Activated naive CD4-positive, alpha-beta T cell treated with anti-CD3 and anti-CD28 coated beads, Interleukin-2, amount 10 ng/mL, durations not matched to agents 7 days and 5 days (primary cell): ENCODE measurements at places on chromosomes 6 and 20.

GRCh38 chr20:56433221-56433879 lies 21.3 kb downstream of the CASS4 start:
- no peak for DNase-seq
- H3K36me3 ChIP-seq: peaks cover 27% of the 10 kb centered on the region
- H3K4me1 ChIP-seq: peaks cover 42% of the 10 kb centered on the region
- no peak overlapping the region for H3K27ac ChIP-seq
- H3K4me3 ChIP-seq: no peak overlapping the region
- no peaks in the 10 kb centered on the region for H3K27me3 ChIP-seq

- no peak overlapping the region for H3K4me3 ChIP-seq
- H3K4me1 ChIP-seq: peaks cover 6% of the 10 kb centered on the region
- DNase-seq: no peak
- no peak overlapping the region for H3K27ac ChIP-seq
Measured at GRCh38 chr6:21856456-21856825, 262.9 kb downstream of the SOX4 start.

DNA sequence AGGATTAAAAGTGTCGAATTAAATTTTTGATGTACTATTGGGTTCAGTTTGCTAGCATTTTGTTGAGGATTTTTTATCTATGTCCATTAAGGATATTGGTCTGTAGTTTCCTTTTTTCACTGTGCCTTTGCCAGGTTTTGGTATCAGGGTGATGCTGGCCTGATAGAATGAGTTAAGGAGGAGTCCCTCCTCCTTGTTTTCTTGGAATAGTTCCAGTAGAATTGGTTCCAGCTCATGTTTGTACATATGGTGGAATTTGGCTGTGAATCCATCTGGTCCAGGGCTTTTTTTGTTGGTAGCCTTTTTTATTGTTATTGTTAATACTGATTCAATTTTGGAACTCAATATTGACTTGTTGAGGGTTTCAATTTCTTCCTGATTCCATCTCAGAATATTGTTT lies 141.8 kb downstream of the SIM1 start:
- DNase-seq: no peak
- H3K27me3 ChIP-seq: no peaks in the 10 kb centered on the region
- no peaks in the 10 kb centered on the region for H3K36me3 ChIP-seq
- H3K27ac ChIP-seq: no peak overlapping the region
- no peaks in the 10 kb centered on the region for H3K4me1 ChIP-seq

DNA sequence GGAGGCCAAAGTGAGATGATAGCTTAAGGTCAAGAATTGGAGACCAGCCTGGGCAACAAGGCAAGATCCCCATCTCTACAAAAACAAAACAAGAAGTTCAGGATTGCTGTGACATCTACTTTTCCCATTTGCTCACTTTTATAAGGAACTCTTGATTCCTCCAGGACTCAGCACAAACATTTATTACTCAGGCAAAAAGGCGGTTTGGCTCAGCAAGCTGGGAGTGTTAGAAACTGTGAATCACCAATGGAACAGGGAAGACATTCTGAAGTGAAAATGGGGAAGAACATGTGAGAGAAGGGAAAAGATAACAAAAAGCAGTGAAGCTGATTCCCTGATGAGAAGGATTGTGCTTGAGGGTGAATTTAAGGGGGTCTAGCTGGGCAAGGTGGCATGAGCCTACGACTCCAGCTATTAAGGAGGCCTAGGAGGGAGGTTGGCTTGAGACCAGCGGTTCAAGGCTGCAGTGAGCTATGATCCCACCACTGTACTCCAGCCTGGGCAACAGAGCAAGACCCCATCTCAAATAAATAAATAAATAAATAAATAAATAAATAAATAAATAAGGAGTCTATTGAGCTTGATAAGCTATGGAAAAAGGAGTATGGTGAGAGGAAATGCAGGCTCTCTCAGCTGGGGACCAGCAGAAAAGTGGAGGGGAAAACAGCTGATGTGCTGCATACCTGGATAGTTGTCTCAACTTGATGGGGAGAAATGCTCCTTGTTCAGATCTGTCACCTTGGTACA lies 65.4 kb upstream of the HDDC2 start:
- H3K27me3 ChIP-seq: peaks cover 37% of the 10 kb centered on the region
- no peaks in the 10 kb centered on the region for H3K36me3 ChIP-seq
- no peak for DNase-seq
- no peak overlapping the region for H3K27ac ChIP-seq

- peaks cover 39% of the 10 kb centered on the region for H3K36me3 ChIP-seq
- H3K4me3 ChIP-seq: peak overlapping the region; percentile 46
- peak overlapping the region; percentile 91 for H3K27ac ChIP-seq
- DNase-seq: no peak
- no peaks in the 10 kb centered on the region for H3K27me3 ChIP-seq
Measured at GRCh38 chr6:127484212-127484863, 25.1 kb upstream of the KIAA0408 start.

DNA sequence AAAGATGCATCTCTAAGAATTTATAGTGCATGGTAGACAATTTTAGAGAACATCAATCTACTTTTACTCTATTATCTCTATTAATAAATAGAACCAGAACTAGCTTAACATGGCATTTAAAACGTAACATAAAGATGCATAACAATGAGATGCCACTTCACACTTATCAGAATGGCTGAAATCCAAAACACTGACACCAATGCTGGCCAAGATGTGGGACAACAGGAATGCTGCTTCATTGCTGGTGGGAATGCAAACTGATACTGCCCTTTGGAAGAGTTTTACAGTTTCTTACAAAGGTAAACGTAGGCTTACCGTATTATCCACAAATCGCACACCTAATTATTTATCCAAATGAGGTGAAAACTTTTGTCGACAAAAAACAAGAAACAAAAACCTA lies 95.2 kb downstream of the SESN1 start:
- no peak overlapping the region for H3K27ac ChIP-seq
- peaks cover 25% of the 10 kb centered on the region for H3K36me3 ChIP-seq
- DNase-seq: no peak
- H3K4me1 ChIP-seq: peaks cover 2% of the 10 kb centered on the region

DNA sequence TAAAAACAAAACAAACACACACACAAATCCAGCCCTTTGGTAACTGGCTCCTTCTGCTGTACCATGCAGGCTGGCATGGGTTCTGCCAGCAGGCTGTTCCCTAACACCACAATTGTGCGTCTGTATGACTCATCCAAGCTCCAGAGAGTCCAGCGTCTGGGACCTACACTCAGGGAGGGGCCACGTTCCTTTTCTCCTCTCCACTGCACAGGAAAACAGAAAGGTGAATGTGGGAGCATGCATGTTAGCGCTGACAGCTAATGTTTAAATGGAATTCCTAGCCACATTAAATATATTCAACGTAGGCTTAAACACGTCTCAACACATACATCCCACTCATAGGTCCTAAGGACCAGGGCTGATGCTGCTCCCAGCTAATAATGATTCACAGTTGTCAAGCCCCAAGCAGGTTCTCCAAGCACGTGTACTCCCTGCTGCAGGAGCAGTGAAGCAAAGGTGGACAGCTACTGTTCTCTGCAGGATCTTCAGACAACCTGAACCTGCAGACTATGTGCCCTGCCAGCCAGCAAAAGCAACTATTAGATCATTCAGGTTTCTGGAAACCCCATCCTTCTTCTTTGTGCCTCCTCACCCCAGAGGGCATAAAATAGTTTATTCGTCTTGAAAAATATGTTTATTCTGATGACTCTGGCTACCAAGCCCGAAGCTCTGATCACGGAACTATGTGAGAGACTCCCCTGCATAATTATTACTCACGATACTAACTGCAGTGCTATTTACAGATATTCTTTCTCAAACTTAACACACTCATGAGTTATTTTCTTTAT lies 20.9 kb downstream of the MAP1LC3A start:
- no peak overlapping the region for H3K4me3 ChIP-seq
- peak overlapping the region; percentile 93 for H3K27ac ChIP-seq
- H3K4me1 ChIP-seq: peaks cover 33% of the 10 kb centered on the region
- no peak for DNase-seq
- H3K36me3 ChIP-seq: peaks cover 25% of the 10 kb centered on the region

GRCh38 chr6:110873981-110874879 lies at the start of gene AMD1:
AMD1 (plus strand) TSS chr6:110874785; CDS start chr6:110875106, 321 bp downstream.
- no peaks in the 10 kb centered on the region for H3K27me3 ChIP-seq
- peak within 1 kb of the TSS; percentile 97 for H3K4me3 ChIP-seq
- peaks cover 32% of the 10 kb centered on the region for H3K4me1 ChIP-seq
- peak within 1 kb of the TSS; percentile 99 for H3K27ac ChIP-seq
- peaks cover under 1% of the 10 kb centered on the region for H3K36me3 ChIP-seq
